Brain microvascular endothelial cell (primary cell): ENCODE measurements at places on chromosomes 11 and 22.

DNA sequence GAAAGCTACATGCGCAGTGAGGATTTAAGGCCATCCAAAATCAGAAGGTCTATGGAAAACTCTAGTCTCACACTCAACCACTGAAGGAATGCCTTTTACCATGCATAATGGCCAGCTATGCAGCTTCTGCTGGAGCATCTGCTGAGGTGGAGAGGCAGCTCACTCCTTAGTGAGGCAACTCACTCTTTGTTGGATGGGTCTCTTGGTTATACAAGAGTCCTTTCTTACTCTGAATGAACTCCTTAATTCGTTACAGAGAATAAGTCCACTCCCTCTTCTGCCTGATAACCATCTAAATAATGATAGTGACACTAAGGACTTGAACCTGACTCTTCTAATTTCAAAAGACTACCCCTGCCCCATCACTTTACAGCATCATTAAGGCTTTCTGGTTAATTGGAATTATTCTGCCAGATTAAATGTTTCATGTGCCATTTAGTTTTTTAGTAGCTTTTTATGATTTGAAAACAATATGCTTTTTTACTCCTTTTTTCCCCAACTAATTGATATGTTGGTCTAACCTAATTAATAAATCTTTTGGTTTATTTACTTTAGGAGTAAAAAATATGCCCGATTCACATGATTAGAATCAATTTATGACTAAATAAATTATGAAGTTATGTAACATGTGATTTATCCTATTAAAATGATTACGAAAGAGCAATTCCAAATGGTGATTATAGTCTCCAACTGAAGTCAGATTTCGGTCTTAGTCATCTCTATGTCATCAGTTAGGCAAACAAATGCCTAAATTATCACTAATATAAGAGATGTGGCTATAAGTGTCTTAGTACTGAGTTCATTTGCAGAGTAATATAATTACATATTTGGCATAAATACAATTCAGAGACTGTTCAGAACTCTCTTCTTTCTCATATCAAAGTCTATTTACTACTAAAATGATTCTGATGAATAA, 286.7 kb upstream of the CCDC90B start:
- no peak for DNase-seq

GRCh38 chr11:126233391-126233790, 21.8 kb downstream of the FAM118B start:
- peak; percentile 65 for DNase-seq

DNA sequence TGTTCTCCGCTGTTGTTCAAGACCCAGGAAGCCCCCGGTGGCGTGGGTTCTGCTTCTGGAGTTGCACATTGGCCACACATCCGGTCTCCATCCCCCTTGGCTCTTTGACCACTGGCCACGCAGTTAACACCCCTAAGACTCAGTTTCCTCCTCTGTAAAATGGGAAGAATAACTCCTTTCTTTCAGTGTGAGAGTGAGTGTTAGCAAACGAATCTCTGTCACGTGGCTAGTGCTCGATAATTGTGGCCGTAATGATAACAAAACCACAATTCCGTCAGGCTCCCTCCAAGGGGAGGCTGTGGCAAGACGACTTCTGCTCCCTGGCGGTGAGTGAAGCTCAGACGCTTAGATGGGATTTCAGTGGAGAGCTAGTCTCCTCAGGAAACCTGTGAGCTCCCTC, 315.2 kb upstream of the B3GAT1 start:
- DNase-seq, result no peak

GRCh38 chr11:46710821-46711269, 8.2 kb upstream of the F2 start:
- peak; percentile 93 for DNase-seq

DNA sequence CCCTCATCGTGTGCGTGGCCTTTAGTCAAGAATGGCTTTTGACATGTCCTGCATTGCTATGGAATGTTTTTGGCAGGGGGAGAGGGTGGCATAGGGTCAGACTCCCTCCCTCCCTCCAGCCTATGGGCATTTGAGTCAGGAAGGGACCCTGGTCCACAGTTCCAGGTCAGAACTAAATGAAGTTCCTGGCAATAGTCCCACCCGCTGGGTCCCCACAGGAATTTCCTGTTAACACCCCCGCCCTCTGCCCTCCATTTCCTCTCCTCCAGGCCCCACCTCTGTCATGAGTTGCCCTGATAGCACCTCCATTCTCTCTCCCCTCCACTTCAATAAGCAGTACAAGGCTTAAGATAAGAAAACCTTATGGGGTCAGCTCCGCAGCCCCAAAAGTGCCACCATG, 40.8 kb upstream of the LMO2 start:
- DNase-seq, result no peak

DNA sequence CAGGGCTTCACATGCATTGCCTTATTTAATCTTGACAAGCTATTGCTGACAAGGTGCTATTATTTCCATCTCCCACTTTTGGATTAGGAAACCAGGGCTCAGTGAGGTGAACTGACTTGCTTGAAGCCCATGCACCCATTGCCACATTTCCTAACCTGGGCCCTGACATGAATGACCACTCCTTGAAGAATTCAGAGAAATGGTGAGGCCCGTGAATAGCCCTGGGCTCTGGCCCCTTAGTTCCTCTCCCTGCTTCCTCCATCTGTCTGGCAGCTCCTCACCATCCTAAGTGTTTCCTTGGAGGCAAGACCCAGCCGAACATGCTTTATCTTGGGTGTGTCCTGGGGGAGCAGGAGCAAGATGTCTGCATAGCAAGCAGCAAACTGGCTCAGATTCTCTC, 56.1 kb upstream of the NECTIN1 start:
- DNase-seq, result no peak

- peak; percentile 27 for DNase-seq
These were observed 3.2 kb downstream of the CENPM start for GRCh38 chr22:41943661-41944209.

GRCh38 chr11:76688146-76688545, 17.6 kb upstream of the LRRC32 start:
- no peak for DNase-seq

DNA sequence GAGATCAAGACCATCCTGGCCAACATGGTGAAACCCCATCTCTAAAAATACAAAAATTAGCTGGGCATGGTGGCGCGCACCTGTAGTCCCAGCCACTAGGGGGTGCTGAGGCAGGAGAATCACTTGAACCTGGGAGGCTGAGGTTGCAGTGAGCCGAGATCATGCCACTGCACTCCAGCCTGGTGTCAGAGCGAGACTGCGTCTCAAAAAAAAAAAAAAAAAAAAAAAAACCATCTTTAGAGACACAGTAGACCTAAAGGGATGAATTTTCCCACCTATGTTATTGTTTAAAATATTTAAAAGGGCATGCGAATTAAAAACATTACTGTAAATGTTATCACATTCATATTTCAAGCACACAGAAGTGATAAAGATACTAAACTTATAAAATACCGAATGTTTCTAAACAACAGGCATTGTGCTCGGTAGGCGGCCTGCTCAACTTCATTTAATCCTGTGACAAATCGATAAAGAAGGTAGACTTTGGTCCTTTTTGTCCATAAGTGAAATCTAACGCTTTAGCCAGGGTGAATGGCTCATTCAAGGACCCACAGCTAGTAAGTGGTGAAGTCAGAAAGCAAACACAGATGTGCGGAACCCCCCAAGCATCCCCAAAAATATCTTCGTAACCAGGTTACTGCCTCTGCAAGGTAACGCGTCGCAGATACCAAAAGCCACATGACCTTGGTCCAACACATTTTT, 16.1 kb downstream of the NCAPD3 start:
- DNase-seq, result no peak

DNA sequence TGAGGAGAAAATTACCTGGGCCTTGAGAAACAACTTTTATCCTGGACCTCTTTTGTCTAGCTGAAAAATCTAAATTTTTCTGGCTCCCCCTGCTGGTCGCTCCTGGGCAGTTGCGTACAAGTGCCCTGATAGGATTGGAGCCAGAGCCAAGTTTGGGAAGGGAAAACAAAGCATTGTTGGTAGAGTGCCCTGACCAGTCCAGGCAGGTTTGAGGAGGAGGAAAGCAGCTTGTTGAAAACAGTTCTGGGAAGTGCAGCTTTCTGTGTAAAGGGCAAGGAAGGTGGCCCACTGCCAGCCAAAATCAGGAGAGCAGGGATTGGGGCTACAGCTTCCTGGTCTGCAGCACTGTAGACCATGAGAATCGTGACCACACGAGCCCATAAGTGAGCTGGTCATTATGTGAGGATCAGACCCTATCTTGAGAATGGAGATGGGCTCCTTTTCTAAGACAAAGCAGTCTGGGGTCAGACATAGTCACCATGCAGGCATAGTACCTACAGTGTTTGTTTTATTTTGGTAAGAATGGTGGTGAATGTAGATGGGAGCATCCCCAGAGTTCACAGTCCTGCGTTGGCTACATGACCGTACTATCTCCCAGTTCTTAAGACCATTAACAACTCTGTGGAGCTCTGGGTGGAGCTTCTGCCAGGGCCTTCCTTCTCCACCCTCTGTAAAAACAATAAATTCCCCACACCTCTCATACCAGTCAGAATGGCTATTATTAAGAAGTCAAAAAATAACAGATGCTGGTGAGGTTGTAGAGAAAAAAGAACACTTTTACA, 21.3 kb upstream of the PIK3IP1 start:
- DNase-seq, result peak; percentile 62

DNA sequence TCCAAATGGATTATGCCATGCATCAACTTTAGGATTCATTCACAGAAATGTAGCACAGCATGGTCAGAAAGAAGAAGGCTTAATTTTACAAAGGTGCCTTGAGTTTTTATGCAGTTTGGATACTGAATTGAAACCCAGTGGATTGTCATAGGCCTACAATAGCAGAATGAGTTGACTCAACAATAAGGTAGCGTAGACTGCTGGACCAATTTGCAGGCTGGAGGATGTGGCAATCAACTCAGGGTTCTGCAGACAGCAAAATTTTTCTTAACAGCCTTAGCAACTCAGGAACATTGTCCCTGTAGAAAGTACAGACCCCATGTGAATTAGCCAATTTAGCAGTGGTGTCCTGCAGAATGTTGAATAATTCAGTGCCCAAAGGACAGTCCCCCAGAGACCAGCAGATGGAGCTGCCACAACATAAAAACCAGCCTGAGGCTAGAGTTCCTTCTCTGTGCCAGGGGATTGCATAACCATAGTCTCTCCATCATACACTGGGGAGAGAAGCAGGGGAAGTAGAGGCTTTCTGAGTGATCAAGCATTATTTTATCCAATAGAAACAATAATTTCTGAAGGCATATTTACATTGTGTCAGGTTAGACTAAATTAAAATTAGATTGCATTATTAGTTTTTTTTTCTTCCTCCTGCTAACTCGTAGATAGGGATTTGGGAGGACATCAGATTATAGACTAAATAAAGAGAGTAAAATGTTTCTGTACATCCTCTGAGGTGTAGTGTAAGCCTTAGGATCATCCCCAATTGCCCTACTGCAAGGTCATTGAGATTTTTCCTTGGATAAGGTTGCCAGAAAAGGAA, 20.3 kb upstream of the MRPL17 start:
- peak; percentile 54 for DNase-seq

- no peak for DNase-seq
These were observed 5.1 kb downstream of the MAPK8IP2 start for GRCh38 chr22:50605613-50606074.

- no peak for DNase-seq
These were observed 265.1 kb downstream of the FAM76B start for GRCh38 chr11:95524314-95525036.

DNA sequence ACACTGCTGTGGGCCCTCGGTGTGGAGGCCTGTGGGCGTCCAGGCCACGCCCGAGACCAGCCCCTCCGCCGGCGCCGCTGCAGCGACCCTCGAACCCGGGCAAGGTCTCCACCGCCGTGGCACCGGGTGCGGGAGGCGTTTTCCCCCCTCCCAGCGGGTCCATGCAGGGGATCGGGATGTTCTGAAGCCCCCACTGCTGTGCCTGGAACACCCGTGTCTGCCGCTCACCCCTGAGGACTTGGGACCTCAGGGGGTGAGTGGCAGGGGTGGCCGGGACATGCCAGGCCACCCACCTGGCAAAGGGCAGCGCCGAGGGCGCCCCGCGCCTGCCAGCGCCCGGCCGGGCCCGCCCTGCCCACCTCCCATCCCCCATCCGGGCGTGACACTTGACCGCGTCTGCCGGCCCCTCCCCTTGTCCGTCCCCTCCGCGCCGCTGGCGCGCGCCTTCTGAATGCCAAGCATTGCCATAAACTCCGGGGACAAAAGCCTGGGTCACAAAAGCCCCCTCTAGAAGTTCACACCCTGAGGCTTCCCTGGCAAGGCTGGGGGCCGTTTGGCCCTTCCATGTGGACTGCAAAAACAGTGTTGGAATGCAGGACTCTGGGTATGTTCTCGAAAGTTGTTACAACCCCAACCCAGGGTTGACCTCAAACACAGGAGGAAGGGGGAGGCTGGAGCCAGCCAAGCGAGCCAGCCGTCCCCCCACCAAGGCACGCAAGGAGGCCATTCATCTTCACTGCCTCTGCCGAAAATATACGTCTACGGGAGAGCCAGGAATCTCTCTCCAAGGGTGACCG, 819 bp upstream of the KCNQ1OT1 start:
- no peak for DNase-seq
